ENCODE measurements at places on chromosomes 11 and 22. TPM values are rescaled to one million over a fixed set of nuclear protein-coding genes. Genes with fewer than 3 reads are reported as not detected.

APOL3 gene
- total RNA-seq: 55.7 TPM

C2CD3 gene
- total RNA-seq: 31.1 TPM

SLC16A8 gene
- not detected for total RNA-seq

DNA sequence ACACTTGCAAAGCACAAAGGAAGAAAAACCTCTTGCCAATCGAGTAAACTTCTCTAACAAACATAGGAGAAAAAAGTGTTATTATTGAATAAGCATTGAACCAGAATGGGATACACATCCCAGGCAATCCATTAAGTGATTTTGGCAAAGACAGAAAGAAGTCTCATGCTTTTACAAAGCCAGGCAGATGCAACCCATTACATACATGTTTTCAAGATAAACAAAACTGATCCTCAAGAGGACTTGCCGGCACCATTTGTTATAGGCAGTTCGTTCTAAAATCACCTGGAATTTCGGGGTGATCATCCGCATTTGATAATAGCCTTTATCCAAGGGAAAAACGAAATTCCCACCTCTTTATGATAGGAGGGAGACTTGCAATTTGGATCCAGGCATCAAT lies 97.5 kb upstream of the RAG2 start:
- H3K27me3 ChIP-seq: peaks cover 39% of the 10 kb centered on the region
- H3K27ac ChIP-seq: no peak overlapping the region
- DNase-seq: no peak
- H3K4me1 ChIP-seq: no peaks in the 10 kb centered on the region
- H3K36me3 ChIP-seq: no peaks in the 10 kb centered on the region

GRCh38 chr22:38843657-38844314 lies at the start of gene NPTXR:
TSS of gene NPTXR (minus strand) at chr22:38844028.
- no peak within 1 kb of the TSS for H3K27ac ChIP-seq
- H3K4me3 ChIP-seq: peak within 1 kb of the TSS; percentile 81
- peaks cover 11% of the 10 kb centered on the region for H3K4me1 ChIP-seq
- no peaks in the 10 kb centered on the region for H3K36me3 ChIP-seq

GRM5 gene
- total RNA-seq: not detected

GRCh38 chr22:30460147-30460546 lies 11.7 kb downstream of the SEC14L3 start:
- no peaks in the 10 kb centered on the region for H3K36me3 ChIP-seq
- DNase-seq: no peak
- peaks cover 13% of the 10 kb centered on the region for H3K27me3 ChIP-seq
- H3K4me1 ChIP-seq: no peaks in the 10 kb centered on the region

GAB2 gene
- 51.7 TPM for total RNA-seq

DHCR7 gene
- total RNA-seq: 23.4 TPM

- H3K36me3 ChIP-seq: no peaks in the 10 kb centered on the region
- H3K27ac ChIP-seq: no peak overlapping the region
- H3K4me3 ChIP-seq: no peak overlapping the region
- no peaks in the 10 kb centered on the region for H3K27me3 ChIP-seq
These were observed 83.8 kb downstream of the CCDC81 start for GRCh38 chr11:86458294-86459001.

- peaks cover 4% of the 10 kb centered on the region for H3K27me3 ChIP-seq
- no peak for DNase-seq
- no peak overlapping the region for H3K27ac ChIP-seq
- H3K4me3 ChIP-seq: no peak overlapping the region
These were observed 363.7 kb downstream of the NXPE2 start for GRCh38 chr11:115042002-115042401.

DNA sequence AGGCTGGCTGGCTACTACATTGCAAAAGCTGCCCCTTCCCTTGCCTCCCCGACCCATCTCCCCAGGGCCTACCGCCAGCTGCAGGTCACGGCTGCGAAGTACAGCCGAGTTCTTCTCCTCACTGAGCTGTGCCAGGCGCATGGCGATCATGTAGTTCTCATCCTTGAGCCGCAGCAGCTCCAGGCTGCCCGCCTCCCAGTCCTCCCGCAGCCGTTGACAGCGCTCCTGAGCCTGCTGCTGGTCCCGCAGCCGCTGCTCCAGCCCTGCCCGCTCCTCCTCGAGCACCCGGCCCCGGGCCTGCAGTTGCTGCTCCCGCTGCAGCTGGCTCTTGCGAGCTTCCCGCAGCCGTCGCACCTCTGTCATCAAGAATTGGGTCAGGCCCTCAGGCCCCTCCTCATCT lies 3.3 kb downstream of the CARD10 start:
- no peaks in the 10 kb centered on the region for H3K4me1 ChIP-seq
- peaks cover 21% of the 10 kb centered on the region for H3K27me3 ChIP-seq
- no peak overlapping the region for H3K4me3 ChIP-seq

GRCh38 chr22:26429458-26430286 lies 612 bp downstream of the ASPHD2 start:
- peaks cover 17% of the 10 kb centered on the region for H3K27me3 ChIP-seq
- peak overlapping the region; percentile 92 for H3K27ac ChIP-seq
- peaks cover 52% of the 10 kb centered on the region for H3K4me1 ChIP-seq
- peak; percentile 16 for DNase-seq

NOX4 gene
- not detected for total RNA-seq

- no peak overlapping the region for H3K4me3 ChIP-seq
- H3K4me1 ChIP-seq: peaks cover 11% of the 10 kb centered on the region
- H3K27me3 ChIP-seq: peaks cover 43% of the 10 kb centered on the region
- H3K27ac ChIP-seq: no peak overlapping the region
- no peaks in the 10 kb centered on the region for H3K36me3 ChIP-seq
These were observed 2.0 kb downstream of the CREB3L1 start for GRCh38 chr11:46279126-46280099.

GRCh38 chr11:113880971-113881370 lies 5.6 kb upstream of the USP28 start:
- H3K36me3 ChIP-seq: no peaks in the 10 kb centered on the region
- no peak overlapping the region for H3K27ac ChIP-seq
- no peaks in the 10 kb centered on the region for H3K27me3 ChIP-seq
- no peak for DNase-seq

SPDYC gene
- total RNA-seq: not detected

SLC1A2 gene
- total RNA-seq: not detected

GRCh38 chr22:32765132-32765618 lies 36.3 kb upstream of the TIMP3 start:
- peaks cover 4% of the 10 kb centered on the region for H3K4me1 ChIP-seq
- no peak overlapping the region for H3K27ac ChIP-seq
- no peaks in the 10 kb centered on the region for H3K36me3 ChIP-seq
- H3K27me3 ChIP-seq: peaks cover 9% of the 10 kb centered on the region

ARHGEF17 gene
- total RNA-seq: 0.05 TPM

FAM83F gene
- total RNA-seq: 0.89 TPM

DNA sequence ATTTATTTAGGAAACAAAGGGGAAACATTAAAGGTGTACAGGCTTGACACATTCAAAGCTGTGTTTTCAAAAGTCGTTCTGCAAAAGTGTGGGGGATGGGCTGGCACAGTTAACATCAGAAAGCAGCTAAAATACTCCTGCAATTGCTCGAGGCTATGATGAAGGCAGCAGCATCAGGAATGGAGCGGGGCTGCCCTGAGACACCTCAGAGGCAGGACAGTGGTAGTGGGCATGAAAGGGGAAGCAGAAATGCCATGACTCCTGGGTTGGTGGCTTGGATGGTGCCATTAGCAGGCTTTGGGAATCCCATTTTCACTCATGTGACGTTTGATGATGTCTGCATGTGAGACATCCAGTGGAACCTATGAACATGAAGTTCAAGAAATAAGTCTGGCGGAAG lies 646 bp downstream of the NCAPD3 start:
- peak overlapping the region; percentile 100 for H3K4me3 ChIP-seq
- H3K36me3 ChIP-seq: peaks cover 32% of the 10 kb centered on the region
- H3K27me3 ChIP-seq: no peaks in the 10 kb centered on the region
- H3K27ac ChIP-seq: peak overlapping the region; percentile 96
- peak; percentile 9 for DNase-seq
- peaks cover 73% of the 10 kb centered on the region for H3K4me1 ChIP-seq
